ENCODE measurements at places on chromosomes 12 and 14.

- DNase-seq, result no peak
Measured at GRCh38 chr12:31796270-31796951, 67.6 kb upstream of the AMN1 start.

DNA sequence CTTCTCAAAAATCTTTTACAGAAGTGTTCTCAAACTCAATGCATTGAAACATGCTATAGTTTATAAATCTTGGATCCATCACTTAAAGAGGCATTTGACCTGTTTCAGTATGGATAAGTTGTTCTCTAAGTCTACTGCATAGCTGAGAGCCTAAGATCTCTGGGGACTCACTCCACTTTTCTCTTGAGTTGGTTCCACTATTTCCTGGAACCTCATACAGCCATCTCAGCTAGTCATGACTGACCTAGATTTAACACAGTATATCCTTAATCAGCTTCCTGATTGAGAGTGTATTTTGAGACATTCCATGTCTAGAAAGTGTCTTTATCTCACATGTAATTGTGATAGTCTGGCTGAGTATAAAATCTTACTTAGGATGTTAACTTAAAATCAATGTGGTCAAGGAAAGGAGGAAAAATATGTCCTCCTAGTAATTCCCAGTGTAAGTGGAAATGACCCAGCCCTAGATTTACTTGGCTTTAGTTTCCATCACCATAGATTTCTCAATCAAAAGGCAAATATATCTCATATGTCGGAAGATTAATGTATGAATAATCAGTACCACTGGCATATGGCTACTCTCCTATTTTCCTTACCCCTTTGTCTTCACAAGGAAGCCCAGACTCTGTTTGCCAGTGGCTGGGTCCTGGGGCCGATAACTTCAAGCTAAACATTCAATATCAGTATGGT is 61.9 kb downstream of the KICS2 start:
- DNase-seq, result no peak

GRCh38 chr12:51897181-51897580 is 9.3 kb downstream of the ANKRD33 start:
- no peak for DNase-seq

- no peak for DNase-seq
Measured at GRCh38 chr14:57575482-57575881, 81.8 kb upstream of the CCDC198 start.

- no peak for DNase-seq
Measured at GRCh38 chr12:46470036-46470627, 97.6 kb upstream of the SLC38A2 start.

- no peak for DNase-seq
Measured at GRCh38 chr12:26226629-26227360, 31.4 kb downstream of the SSPN start.

DNA sequence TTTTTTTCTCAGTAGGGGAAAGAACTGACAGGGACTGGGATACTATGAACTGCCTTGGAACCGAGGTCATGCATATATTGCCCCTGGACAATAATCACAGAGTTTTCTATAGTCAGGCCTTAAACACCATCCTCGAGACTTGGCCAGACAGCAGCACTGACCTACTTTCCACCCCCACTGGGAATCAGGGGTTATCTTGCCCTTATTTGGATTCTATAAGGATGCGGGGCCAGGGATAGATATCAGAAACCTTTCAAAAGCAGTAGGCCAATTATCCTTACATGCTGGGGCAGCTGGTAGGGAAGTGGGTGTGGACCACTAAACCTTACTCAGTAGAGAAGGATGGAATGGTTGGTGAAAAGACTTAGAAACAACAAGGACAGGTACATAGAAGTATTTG is 2.0 kb downstream of the ZNF219 start:
- no peak for DNase-seq

DNA sequence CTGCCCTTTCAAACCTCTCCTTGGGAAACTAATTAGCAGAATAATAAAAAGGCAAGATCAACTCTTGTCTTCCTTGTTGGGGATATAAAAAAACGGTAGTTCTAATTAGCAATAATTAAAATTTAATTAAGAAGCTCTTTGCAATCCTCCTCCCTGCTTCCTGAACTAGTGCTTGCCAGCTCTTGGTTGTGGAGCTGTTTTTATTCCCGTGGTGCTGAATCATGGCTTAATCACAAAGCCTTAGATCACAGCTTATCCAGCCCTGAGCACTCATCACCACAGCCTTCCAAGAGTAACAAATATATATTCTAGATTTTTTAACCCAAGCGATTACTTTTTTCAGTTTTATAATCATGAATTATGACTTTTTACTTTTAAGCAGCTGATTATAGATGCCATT is 63.2 kb upstream of the INSM2 start:
- DNase-seq, result no peak

GRCh38 chr12:93918262-93918661 is 230.1 kb upstream of the PLXNC1 start:
- DNase-seq, result no peak

DNA sequence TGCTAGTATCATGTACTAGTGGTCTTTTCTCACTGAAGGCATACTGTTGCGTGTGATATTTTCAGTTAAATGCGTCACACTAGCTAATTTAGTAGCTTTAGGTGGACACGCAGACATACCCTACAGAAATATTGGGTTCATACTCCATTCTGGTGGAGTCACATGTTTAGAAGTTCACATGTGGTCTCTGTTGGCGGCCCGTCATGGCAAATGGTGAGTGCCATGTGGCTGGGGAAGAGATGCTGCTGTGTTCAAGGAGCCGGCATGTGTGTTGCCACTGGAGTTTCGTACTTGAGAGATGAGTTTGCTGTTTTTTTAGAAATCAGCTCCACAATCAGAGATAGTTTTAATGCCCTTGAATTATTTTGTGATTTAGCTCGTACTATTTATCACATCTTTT is 454.6 kb downstream of the PCNX1 start:
- no peak for DNase-seq

DNA sequence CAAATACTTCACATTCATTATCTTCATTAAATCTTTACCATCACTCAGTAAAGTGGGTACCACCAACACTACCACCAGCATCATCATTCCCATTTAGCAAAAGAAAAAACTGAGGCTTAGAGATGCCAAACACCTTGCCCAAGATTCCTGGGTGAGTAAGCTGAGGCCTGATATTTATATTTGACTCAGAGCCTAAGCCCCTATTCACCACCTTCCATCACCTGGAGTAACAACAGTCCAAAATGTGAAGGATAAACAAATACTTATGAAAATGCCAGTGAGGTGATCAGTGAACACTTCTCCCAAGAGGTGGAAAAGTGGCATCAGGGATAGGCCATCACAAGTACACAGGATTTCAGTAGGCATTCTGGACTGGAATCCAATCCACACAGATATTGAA is 3.7 kb downstream of the SLC38A1 start:
- no peak for DNase-seq

DNA sequence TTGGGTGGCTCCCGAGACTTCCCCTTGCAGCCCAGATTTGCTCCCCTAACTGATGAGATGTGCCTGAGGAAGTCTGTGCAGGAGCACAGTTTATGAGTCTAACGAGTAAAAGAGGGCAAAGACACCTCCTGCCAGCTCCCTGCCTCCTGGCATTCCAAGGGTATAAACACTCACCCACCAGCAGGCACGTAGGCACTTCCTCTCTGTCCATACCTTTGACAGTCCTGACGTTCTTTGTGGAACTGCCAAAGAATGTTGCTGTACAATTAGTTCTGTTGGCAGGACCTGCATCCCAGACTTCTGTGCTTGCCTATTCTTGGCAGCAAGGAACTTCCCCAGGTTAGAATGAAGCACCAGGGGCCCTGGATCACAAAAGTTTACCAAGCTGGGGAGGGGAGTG is 889.3 kb downstream of the BCL11B start:
- no peak for DNase-seq

DNA sequence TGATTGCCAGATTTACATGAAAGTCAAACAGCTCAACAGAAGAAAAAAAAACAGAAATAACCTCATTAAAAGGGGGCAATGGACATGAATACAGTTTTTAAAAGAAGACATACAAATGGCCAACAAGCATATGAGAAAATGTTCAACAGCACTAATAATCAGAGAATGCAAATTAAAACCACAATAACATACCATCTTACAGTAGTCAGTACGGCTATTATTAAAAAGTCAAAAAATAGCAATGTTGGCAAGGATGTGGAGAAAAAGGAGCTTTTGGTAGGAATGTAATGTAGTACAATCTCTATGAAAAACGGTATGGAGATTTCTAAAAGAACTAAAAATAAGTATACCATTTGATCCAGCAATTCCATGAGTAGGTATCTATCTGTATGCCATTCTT is 272.1 kb downstream of the CEP128 start:
- DNase-seq, result no peak

DNA sequence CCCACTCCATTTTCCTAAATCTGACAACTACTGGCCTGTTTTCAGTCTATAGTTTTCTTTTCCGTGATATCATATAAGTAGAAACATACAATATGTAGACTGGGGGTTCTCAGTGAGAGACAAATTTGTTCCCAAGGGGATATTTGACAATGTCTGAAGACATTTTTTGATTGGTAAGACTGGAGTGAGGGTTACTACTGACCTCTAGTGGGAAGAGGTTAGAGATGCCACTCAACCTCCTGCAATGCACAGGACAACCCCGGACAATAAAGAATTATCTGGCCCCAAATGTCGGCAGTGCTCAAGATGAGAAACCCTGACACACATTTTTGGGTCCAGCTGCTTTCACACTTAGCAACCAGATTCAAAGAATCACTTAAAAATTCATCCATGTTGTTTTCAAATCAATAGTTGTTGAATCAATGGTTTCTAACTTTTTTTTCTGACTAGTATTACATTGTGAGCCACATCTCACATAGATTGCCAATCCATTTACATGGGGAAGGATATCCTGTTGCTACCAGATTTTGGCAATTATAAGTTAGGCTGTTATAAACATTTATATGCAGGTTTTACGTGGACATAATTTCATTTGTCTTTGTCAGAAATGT is 307.1 kb downstream of the RPL10L start:
- no peak for DNase-seq

- DNase-seq, result no peak
Measured at GRCh38 chr12:7645395-7646177, 20.1 kb downstream of the APOBEC1 start.

GRCh38 chr12:94938583-94938982 is 64.9 kb downstream of the NDUFA12 start:
- no peak for DNase-seq

DNA sequence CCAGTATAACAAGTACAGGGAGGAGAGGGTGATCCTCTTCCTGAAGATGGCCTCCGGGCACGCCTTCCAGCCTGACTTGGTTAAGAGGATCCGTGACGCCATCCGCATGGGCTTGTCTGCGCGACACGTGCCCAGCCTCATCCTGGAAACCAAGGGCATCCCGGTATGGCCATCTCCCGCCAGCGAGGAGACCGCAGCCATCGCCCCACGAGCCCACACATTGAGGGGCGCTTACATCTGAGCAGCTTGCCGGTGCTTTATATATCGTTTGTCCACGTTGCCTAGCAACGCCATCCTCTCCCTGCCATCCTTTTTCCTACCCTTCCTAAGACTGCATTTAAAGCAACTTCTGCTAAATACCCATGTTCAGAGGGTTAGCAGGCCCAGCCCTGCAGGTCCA is 71.5 kb downstream of the AACS start:
- no peak for DNase-seq

- DNase-seq, result peak; percentile 22
Measured at GRCh38 chr12:12376646-12377448, 20.0 kb downstream of the BORCS5 start.

DNA sequence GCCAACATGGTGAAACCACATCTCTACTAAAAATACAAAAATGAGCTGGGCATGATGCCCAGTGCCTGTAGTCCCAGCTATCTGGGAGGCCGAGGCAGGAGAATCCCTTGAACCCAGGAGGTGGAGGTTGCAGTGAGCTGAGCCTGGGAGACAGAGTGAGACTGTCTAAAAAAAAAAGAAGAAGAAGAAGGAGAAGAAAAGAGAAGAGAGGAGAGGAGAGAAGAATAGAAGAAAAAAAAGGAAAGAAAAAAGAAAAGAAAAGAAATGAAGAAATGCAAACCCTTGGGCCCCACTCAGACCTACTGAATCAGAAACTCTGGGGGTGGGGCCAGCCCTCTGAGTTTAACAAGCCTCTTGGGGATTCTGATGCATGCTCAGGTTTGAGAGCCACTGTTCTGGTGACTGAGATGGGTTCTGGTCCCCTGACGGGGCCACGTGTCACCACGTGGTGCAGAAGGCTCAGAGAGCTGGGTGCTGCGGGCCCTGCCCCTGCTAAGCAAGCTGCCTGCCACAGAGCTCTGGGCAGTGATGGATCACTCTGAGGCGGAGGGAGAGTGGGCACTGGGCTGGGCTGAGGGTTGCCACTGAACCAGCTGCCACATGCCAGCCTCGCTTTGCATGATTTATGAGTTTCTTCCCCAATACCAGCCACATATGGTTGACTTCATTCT is 37.5 kb downstream of the ERH start:
- no peak for DNase-seq

DNA sequence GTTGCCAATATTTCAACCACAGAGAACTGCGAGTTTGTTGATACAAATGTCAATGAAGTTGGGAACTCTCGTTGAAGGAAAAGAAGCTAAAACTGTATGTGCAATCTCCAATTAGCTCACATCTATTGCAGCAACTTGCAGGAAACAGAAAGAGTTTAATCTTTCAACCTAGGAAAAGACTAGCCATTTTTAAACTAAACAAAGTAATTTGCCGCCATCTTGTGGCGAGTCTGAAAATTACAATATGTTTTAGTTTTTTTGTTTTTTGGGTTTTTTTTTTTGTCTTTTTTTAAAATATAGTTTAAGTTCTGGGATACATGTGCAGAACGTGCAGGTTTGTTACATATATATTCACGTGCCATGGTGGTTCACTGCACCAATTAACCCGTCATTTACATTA is 131.2 kb upstream of the FOXG1 start:
- no peak for DNase-seq

DNA sequence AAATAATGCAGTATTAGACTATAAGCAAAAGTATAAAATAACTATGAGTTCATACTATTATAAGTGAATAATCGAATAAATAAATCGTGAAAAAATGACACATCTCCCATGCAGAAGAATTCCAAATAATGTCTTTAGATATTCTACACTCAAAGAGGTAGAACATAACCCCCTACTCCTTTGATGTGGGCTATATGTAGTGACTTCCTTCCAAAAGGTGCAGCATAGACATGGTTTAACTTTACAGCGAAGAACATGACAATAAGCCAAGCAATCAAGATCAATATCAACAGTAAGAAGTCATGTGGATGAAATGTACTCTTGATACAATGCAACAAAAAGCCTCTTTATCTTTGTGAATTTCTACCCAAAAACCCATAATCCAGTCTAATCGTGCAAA is 46.0 kb upstream of the HIF1A start:
- DNase-seq, result no peak

GRCh38 chr12:114636723-114637480 is 47.1 kb downstream of the TBX3 start:
- no peak for DNase-seq
